Endothelial cell (in vitro differentiated cells): ENCODE measurements at places on chromosomes 2 and 18.

DNA sequence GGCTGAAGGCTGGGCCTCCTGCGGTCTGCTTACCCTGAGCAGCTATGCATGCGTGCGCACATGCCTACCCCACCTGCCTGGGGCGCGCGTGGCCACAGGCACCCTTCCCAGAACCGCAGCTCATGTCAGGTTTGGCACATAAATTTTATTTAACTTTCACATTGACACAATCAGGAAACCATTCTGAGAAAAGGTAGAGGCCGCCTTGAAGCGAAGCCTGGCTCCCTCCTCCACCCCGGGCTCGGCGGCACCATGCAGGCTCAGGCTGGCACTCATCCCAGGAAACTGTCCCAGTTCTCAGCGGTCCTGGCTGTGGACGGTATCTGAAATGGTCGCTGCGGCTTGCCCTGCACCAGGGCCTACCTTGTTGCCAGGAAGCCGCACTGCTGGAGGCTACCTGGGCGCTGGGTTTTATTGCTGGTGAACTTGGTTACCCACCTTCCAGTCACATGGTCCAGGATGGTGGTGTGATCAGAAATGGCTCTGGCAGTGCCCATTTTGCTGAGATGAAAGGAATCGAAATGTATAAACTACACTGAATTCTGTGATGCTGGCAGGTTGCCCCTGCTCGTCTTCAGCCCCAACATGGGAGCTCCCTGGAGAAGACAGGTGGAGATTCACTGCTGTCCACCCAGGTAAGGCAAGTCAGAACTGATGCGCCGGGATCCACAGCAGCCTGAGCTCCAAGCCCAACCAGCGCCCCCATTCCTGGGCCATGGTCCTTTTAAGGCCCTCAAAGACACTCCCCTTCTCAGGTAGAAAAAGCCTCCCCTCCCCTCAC is 25.5 kb downstream of the CHST10 start:
- no peaks in the 10 kb centered on the region for H3K4me1 ChIP-seq
- peaks cover 7% of the 10 kb centered on the region for H3K27me3 ChIP-seq
- no peak for DNase-seq
- H3K4me3 ChIP-seq, result no peak overlapping the region

- no peak overlapping the region for H3K4me3 ChIP-seq
- no peak for DNase-seq
- H3K36me3 ChIP-seq, result peaks cover 5% of the 10 kb centered on the region
- peaks cover 6% of the 10 kb centered on the region for H3K27me3 ChIP-seq
- peaks cover 25% of the 10 kb centered on the region for H3K4me1 ChIP-seq
These were observed 64.1 kb downstream of the ZCCHC2 start for GRCh38 chr18:62586781-62587487.

- H3K27me3 ChIP-seq, result peaks cover 7% of the 10 kb centered on the region
- peaks cover 12% of the 10 kb centered on the region for H3K4me1 ChIP-seq
- H3K27ac ChIP-seq, result peak overlapping the region; percentile 80
- no peak for DNase-seq
These were observed 624 bp downstream of the METTL8 start for GRCh38 chr2:171432969-171433762.

DNA sequence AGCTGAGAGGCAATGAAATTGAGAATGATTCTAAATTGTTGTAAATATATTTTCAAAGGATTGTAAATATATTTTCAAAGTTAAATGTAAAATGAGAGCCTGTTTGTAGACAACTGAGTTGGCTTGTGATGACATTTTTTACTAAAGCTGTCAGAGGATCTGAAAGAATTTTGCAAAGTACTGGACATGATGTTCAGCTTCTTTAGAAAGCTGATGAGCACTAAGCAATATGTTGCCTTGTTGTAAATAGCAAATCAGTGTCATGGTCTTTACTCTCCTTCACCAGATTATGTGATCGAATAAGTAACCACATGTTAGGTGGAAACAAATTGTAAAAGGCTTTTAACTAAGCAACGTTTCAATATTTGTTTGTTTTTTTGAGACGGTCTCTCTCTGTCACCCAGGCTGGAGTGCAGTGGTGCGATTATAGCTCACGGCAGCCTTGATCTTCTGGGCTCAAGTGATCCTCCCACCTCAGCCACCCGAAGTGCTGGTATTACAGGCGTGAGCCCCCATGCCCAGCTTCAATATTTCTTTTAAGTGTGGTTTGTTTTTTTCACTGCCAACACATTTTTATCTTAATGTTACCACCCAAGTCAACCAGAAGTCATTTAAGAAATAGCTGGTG is 44.0 kb downstream of the E2F6 start:
- no peak overlapping the region for H3K27ac ChIP-seq
- H3K36me3 ChIP-seq, result no peaks in the 10 kb centered on the region
- H3K27me3 ChIP-seq, result no peaks in the 10 kb centered on the region
- H3K4me3 ChIP-seq, result no peak overlapping the region
- DNase-seq, result no peak
- H3K4me1 ChIP-seq, result no peaks in the 10 kb centered on the region

GRCh38 chr2:105795575-105795934 is 50.8 kb downstream of the NCK2 start:
- H3K4me1 ChIP-seq, result peaks cover 64% of the 10 kb centered on the region
- peaks cover 8% of the 10 kb centered on the region for H3K36me3 ChIP-seq

DNA sequence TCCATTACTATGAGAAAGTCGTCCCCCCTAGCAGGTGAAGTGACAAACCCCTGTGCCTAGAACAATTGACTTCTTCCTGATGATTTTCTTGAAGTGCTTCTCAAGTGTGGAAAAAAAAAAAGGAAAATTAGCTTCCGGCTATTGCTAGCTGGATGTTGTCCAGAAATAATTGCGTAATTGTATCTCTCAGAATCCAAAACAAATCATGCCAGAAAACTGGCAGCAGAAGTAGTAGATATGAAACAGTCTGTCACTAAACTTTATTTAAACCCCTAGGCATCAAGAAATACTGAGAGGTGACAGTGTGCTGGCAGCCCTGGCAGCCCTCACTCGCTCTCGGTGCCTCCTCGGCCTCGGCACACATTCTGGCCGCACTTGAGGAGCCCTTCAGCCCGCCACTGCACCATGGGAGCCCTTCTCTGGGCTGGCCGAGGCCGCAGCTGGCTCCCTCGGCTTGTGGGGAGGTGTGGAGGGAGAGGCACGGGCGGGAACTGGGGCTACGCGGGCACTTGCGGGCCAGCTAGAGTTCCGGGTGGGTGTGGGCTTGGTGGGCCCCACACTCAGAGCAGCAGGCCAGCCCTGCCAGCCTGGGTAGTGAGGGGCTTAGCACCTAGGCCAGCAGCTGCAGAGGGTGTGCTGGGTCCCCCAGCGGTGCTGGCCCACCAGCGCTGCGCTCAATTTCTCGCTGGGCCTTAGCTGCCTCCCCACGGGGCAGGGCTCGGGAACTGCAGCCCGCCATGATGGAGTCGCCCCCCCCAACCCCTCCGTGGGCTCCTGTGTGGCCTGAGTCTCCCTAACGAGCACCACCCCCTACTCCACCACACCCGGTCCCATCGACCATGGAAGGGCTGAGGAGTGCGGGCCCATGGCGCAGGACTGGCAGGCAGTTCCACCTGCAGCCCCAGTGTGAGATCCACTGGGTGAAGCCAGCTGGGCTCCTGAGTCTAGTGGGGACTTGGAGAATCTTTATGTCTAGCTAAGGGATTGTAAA is 80.5 kb upstream of the ABCA12 start:
- peaks cover 3% of the 10 kb centered on the region for H3K27me3 ChIP-seq
- no peak for DNase-seq
- H3K36me3 ChIP-seq, result no peaks in the 10 kb centered on the region
- H3K4me1 ChIP-seq, result no peaks in the 10 kb centered on the region

DNA sequence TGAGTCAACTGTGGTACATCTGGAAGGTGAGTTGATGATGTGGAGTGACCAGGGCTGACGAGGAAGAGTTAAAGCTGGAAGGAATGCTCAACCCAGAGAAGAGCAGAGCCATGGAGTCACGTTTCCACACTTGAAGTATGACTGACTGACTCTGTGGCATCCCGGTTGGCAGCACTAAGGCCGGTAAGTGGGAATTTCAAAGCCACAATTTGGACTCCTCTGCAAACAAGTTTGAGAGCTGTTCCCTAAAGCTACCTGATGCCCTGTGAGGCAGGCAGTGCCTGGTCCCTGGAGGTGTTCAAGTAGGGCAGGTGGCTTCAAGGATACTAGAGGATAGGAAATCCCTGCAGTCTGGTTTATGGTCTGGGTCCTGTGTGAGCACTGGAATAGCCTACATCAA is 69.3 kb upstream of the ITGB6 start:
- peaks cover 17% of the 10 kb centered on the region for H3K36me3 ChIP-seq
- peak overlapping the region; percentile 71 for H3K4me3 ChIP-seq
- no peak for DNase-seq
- peak overlapping the region; percentile 78 for H3K27ac ChIP-seq
- peaks cover 15% of the 10 kb centered on the region for H3K27me3 ChIP-seq
- peaks cover 20% of the 10 kb centered on the region for H3K4me1 ChIP-seq

- peaks cover 5% of the 10 kb centered on the region for H3K27me3 ChIP-seq
- H3K4me1 ChIP-seq, result no peaks in the 10 kb centered on the region
- no peak overlapping the region for H3K4me3 ChIP-seq
- no peaks in the 10 kb centered on the region for H3K36me3 ChIP-seq
- H3K27ac ChIP-seq, result no peak overlapping the region
These were observed 47.1 kb upstream of the SELENOI start for GRCh38 chr2:26298638-26299393.

- no peaks in the 10 kb centered on the region for H3K36me3 ChIP-seq
- H3K4me1 ChIP-seq, result no peaks in the 10 kb centered on the region
These were observed 105.7 kb downstream of the PDE1A start for GRCh38 chr2:182321096-182321495.

- H3K36me3 ChIP-seq, result no peaks in the 10 kb centered on the region
- no peak overlapping the region for H3K4me3 ChIP-seq
- DNase-seq, result no peak
- H3K27me3 ChIP-seq, result no peaks in the 10 kb centered on the region
- peaks cover 2% of the 10 kb centered on the region for H3K4me1 ChIP-seq
- no peak overlapping the region for H3K27ac ChIP-seq
These were observed 237.9 kb downstream of the CCDC102B start for GRCh38 chr18:69035756-69036155.

DNA sequence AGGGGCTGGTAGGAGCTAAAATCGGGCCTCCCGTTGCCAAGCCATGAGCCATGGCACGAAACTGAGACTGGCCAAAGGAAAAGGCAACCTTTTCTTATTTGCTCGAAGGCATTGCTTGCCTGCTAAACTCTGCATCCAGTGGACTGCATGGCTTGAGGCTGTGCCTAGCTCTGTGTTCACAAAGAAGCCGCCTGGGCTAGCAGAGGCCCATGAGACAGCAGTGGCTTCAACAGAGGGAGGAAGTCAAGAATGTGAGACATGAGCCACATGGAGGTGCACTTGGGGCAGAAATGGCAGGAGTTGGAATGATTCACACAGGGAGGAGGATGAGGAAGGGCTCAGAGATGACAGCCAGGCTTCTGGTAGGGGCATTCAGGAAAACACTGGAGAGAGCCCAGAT is 33.5 kb downstream of the TPRKB start:
- peaks cover 46% of the 10 kb centered on the region for H3K4me1 ChIP-seq
- no peak for DNase-seq
- no peak overlapping the region for H3K4me3 ChIP-seq
- peaks cover 16% of the 10 kb centered on the region for H3K27me3 ChIP-seq

GRCh38 chr2:216922175-216922780 is 62.4 kb upstream of the TNP1 start:
- no peak for DNase-seq
- H3K36me3 ChIP-seq, result no peaks in the 10 kb centered on the region
- no peak overlapping the region for H3K4me3 ChIP-seq
- H3K27me3 ChIP-seq, result peaks cover 4% of the 10 kb centered on the region
